NB4 (cell line): ENCODE measurements at places on chromosomes 1 and 21.

DNA sequence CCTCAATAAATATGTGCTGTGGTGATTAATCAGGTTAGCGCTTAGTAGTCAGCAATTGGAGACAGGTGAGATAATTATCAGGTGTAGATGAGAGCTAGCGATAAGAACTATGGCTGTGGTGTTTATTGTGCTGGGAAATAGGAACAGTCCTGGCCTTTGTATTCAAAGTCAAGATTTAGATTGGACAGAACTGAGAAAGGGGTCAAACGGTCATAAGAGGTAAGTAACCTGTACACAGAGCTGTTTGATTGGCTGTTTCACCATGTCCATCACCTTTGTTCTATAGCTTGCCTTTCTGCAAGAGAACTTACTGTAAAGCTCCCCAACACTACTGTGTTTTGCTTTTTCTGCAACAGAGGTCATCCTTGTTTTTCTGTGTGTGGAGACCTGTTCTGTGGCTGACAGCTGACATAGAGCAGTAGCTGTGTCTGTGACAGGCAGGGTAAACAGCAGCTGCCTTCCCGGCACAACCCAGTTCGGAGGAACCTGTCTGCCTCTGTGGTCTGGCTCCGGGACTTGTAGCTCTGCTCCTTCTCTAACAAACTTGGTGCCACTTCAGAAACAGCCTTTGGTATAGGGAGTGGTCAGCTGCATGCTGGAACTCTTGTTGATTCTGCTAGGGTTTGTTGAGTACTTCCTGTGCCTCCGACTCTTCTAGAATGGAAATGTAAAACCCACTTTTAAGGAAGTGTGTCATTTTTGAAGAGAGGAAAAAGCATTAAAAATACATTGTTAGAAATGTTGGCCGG is 21.1 kb upstream of the CDC42 start:
- DNase-seq = no peak

- DNase-seq = no peak
Measured at GRCh38 chr1:204308023-204308628, 51.6 kb downstream of the PLEKHA6 start.

- DNase-seq = no peak
Measured at GRCh38 chr1:6325482-6325881, 64.6 kb upstream of the GPR153 start.

DNA sequence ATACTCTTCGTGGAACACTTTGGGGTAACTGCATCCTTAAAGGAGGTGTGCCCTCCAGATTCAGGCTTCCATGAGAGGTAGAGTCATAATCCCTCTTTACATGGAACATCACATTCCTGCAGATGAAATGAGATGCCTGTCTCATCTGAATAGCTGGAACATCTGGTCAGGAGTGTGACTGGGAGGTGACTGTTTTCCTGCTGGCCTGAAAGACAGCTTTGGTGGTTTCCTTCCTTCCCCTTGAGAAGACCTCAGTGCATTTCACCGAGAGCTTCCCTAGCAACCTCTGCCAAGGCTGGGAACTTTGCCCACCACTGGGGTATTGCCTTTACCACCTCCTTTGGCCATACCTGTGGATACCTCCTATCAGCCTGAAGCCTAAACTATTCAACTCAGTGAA is 46.7 kb upstream of the GUCA2A start:
- DNase-seq = no peak

GRCh38 chr1:95039360-95040031 is 33.3 kb downstream of the ALG14 start:
- DNase-seq = no peak

DNA sequence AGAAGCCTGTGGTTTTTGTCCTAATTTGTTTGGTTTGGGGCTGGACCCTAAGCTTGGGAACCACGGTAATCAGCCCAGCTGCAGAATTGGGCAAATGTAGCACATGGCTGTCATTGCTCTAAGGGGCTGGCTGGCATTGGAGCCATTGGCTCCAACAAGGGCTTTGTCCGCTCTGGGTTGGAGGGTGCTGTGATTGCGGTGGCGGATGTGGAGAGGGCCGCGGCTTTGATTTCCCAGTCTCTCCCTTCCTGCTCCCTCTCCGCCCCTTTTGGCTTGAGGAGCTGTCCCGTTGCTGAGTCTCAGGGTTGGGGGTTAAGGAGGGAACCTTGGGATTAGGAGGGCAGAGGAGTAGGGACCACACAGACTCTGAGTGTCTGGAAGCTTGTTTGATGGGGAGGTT is 91.7 kb upstream of the CD34 start:
- no peak for DNase-seq

GRCh38 chr1:230066031-230066430 is 1.0 kb upstream of the GALNT2 start:
- peak; percentile 33 for DNase-seq
